ENCODE measurements at places on chromosomes 16 and 17.

- DNase-seq = no peak
Measured at GRCh38 chr16:85781695-85782370, 17.5 kb downstream of the EMC8 start.

GRCh38 chr17:22600644-22601298 lies 908.4 kb downstream of the KCNJ18 start:
- no peak for DNase-seq

- no peak for DNase-seq
Measured at GRCh38 chr17:71905376-71906031, 215.3 kb upstream of the SOX9 start.

- DNase-seq = no peak
Measured at GRCh38 chr17:3475251-3475685, 529 bp upstream of the ASPA start.

DNA sequence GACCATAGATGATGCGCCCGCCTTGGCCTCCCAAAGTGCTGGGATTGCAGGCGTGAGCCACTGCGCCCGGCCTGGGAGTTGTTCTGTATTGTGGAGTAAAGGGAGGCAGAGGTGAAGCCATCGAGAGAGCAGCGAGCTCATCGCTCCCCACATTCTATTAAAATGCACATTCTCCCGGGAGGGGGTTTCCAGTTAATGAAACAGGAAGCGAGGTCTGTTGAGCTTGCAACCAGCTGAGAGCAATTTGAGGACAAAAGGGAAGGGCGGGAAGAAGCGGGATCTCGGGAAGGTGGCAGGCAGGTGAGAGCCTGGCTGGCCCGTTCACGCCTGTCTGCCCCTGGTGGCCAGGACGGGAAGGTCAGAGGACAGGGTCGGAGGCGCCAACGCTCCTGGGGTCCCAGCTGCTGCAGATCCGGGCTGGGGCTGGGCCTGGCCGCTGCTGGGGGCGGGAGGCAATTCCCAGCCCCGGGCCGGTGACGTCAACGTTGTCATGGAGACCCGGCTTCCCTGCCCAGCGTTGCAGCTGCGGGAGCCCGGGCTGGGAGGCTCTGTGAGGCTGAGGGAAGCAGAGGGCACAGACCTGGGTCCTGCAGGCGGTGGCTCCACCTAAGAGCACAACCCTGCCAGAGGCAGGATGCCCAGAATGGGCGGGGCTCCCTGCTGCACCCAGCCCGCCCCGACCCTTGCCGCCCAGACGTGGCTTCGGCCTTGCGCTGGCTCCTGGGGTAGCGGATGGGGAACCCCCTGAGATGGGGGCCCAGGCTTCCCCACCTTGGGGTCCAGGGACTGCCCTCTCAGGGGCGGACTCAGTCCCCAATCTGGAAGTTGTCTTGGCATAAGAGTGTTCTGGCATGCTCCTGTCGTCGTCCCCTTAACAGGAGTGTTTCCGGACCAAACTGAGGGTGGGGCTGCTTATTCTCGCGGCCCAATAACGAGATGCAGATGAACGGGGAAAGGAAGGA lies 48.7 kb upstream of the PLCG2 start:
- peak; percentile 17 for DNase-seq

- no peak for DNase-seq
Measured at GRCh38 chr17:20039037-20039436, 29.9 kb downstream of the SPECC1 start.

DNA sequence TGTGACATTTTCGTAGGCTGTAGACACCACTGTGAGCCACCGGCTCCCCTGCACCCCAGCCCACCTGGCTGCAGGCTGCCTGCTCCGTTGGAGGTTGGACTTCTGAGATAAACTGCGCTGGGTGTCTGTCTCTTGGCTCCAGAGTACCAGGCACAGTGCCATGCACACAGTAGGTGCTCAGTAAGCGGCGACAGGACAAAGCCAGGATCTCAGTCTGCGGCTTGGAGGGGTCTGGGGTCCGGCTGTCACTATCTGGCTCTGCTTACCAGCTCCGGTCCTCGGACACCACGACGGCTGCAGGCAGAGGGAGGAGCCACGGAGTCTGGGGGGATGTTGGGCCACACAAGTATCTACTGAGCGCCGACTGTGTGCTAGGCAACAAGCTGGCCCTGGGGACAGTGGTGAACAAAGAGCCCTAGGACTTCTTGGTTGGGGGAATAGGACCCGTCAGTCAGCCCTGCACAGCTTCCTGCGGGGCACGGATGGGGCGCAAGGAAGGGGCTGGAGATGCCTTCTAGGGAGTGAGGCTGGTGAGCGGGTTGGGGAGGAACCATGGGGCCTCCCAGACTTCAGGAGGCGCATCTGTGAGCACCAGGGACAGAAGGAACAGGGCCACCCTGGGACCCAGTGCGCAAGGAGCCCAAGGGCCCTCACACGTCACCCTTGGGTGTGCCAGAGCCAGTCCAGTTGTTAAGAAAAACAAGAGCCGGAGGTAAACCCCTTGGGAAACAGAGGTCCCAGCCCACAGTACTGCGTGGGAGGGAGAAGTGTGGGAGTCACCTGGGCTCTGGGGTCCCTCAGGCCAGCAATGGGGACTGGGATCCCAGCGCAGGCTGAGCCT lies 17.3 kb downstream of the JPH3 start:
- no peak for DNase-seq

Data from activated naive CD4-positive, alpha-beta T cell (primary cell).